B cell (primary cell): ENCODE measurements at places on chromosomes 1 and 21. TPM values are rescaled to one million over a fixed set of nuclear protein-coding genes. Genes with fewer than 3 reads are reported as not detected.

- no peaks in the 10 kb centered on the region for H3K27me3 ChIP-seq
- no peaks in the 10 kb centered on the region for H3K36me3 ChIP-seq
- H3K27ac ChIP-seq: no peak overlapping the region
- DNase-seq: no peak
- H3K4me3 ChIP-seq: no peak overlapping the region
- no peaks in the 10 kb centered on the region for H3K4me1 ChIP-seq
Measured at GRCh38 chr1:236982380-236982779, 21.9 kb downstream of the MT1HL1 start.

The TNN gene
- not detected in 2 replicates for total RNA-seq

GRCh38 chr1:59752556-59753414 is 62.0 kb upstream of the HOOK1 start:
- no peaks in the 10 kb centered on the region for H3K4me1 ChIP-seq
- H3K27ac ChIP-seq: no peak overlapping the region
- H3K36me3 ChIP-seq: no peaks in the 10 kb centered on the region
- H3K4me3 ChIP-seq: no peak overlapping the region
- DNase-seq: no peak

DNA sequence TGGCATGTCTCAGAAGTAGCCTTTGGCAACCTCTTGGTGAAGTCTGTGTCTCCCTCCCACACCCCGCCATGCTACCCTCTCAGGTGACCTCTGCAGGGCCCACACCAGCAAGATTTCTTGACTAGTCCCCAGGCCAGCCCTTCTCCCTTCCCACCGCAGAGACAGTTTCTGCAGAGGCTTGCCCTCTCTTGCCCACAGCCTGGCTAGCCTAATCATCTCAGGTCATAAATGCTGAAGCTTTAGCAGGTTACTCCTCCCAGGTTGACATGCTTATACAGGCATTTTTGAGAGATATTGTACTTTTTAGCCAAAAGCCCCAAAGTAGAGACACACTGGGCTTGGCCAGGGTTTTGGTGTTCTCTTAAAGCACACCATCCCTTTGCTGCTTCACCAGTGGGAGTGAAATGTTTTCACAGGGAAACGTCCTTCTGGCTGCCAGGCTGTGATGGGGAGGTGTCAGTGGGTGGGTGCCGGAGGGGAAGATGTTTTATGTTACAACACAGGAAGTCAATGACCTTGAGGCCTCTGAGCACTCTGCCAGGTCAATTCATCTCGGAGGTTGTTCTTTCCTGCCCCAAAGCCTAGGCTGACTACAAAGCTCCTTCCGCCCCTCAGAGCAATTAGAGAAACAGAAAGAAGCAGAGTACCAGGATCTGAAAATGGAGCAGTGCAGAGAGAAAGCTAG is 58.5 kb downstream of the STYXL2 start:
- H3K4me3 ChIP-seq: no peak overlapping the region
- H3K27me3 ChIP-seq: peaks cover 14% of the 10 kb centered on the region
- no peak for DNase-seq

DNA sequence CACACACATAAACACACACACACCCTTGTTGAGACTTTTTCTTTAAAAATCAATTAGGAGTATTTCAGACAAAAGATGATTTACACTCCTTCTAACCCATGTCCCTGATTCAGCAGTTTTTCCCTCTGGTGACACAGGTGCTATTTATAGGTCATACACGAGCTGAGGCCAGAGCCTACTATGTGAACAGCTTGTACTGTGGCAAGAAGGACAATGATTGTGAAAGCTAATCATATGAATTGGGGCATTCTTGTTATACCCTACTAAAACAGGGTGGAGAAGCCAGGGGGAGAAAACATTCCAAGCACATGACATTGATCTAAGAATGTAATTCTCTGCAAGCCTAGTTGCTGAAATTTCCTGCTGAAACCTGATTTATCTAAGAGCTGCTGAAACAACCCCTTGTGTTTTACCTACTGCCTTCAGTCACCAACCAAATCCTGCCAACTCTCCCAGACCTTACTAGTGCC is 60.3 kb downstream of the XCL1 start:
- no peak overlapping the region for H3K4me3 ChIP-seq
- no peaks in the 10 kb centered on the region for H3K36me3 ChIP-seq
- no peaks in the 10 kb centered on the region for H3K4me1 ChIP-seq
- H3K27ac ChIP-seq: no peak overlapping the region

- no peaks in the 10 kb centered on the region for H3K4me1 ChIP-seq
- no peak overlapping the region for H3K4me3 ChIP-seq
- peaks cover 5% of the 10 kb centered on the region for H3K27me3 ChIP-seq
Measured at GRCh38 chr1:21927533-21928237, 9.4 kb downstream of the HSPG2 start.

The EXTL1 gene
- total RNA-seq: 0.12 TPM in 2 replicates

DNA sequence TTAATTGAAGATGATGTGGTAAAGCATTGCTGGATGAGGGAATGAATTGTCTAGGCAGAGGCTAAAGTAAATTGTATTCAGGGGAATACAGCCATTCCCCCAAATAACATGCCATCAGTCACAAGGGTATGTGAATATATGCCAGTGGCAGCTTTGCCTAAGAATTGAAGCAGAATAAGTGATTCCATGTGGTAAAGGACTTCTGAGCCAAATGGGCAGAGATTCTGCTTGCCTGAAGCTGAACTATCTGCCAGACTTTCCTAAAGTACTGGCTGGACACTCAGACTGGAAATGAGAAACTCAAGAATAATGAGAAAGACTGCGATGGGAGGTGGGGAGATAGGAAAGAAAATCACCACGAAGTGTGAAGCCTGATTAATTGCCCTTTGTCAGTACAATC is 2.4 kb downstream of the LIX1L start:
- H3K36me3 ChIP-seq: peaks cover 1% of the 10 kb centered on the region
- no peak for DNase-seq
- H3K27ac ChIP-seq: no peak overlapping the region
- no peak overlapping the region for H3K4me3 ChIP-seq
- no peaks in the 10 kb centered on the region for H3K27me3 ChIP-seq
- peaks cover 39% of the 10 kb centered on the region for H3K4me1 ChIP-seq

GRCh38 chr1:230303069-230303468 is 123.1 kb downstream of the PGBD5 start:
- no peaks in the 10 kb centered on the region for H3K36me3 ChIP-seq
- H3K27me3 ChIP-seq: no peaks in the 10 kb centered on the region
- H3K4me1 ChIP-seq: peaks cover 37% of the 10 kb centered on the region

DNA sequence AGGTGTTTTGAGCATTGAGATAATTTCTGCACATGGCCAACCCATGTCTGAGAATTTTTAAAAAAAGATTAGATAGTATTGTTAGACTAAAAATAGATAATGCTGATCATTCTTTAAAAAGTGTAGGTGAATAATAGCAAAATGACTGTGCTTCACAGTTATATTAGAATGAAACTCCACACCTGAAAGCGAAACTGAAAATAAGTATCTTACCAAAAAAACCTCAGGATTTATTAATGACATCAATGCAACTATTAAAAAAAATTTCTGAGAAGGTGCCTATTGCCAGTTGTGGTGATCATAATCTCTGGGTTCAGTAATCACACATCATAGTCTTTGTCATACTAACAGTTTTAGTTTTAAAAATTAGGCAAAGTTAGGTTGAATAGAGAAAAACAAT is 36.5 kb downstream of the PLA2G4A start:
- no peaks in the 10 kb centered on the region for H3K36me3 ChIP-seq
- no peak overlapping the region for H3K27ac ChIP-seq
- H3K27me3 ChIP-seq: no peaks in the 10 kb centered on the region
- DNase-seq: no peak
- no peak overlapping the region for H3K4me3 ChIP-seq

GRCh38 chr1:10508511-10508951 is 33.8 kb downstream of the PEX14 start:
- no peaks in the 10 kb centered on the region for H3K27me3 ChIP-seq
- DNase-seq: no peak
- no peak overlapping the region for H3K4me3 ChIP-seq
- peaks cover 22% of the 10 kb centered on the region for H3K4me1 ChIP-seq
- no peaks in the 10 kb centered on the region for H3K36me3 ChIP-seq

DNA sequence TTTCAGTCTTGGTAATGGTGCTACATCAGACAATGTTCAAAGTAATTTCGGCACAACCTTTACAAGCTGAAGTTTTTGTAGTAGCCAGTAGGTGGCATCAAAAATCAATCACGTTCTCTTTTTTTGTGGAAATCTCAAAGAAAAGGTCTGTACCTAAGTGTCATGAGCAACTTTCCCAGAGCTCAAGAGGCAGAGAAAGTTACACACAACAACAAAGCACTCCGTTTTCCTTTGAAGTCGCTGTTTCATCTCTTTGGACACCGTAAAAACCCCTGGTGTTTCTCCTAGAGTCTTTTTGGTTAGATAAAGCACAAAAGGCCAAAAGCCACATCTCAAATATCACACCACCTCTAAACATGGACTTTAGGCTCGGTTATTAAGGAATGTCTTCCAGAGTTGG is 131.6 kb downstream of the LHX8 start:
- DNase-seq: peak; percentile 51
- no peaks in the 10 kb centered on the region for H3K36me3 ChIP-seq
- peaks cover 14% of the 10 kb centered on the region for H3K4me1 ChIP-seq
- no peak overlapping the region for H3K27ac ChIP-seq
- no peaks in the 10 kb centered on the region for H3K27me3 ChIP-seq

DNA sequence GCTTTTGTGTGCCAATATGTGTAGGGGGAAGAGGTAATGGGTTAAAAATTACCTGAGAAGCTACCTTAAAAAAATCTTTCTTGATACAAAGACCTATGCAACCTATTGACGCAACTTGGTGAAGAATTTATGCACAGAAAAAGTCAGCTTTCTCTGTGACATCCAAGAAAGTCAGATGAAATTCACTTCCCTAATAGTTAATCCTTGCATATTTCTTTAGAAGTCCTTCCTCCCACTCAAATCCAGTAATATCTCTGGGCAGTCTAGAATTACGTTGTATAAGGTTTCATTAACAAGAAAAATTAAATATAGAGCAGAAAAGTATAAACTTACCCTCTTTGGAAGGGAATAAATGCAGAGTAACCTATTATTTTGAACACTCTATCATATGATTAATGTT is 2.9 kb downstream of the UBAP2L start:
- H3K27me3 ChIP-seq: no peaks in the 10 kb centered on the region
- peaks cover 33% of the 10 kb centered on the region for H3K4me1 ChIP-seq
- no peak overlapping the region for H3K4me3 ChIP-seq
- peaks cover 5% of the 10 kb centered on the region for H3K36me3 ChIP-seq
- DNase-seq: no peak

GRCh38 chr1:115041654-115042053 is 12.0 kb downstream of the TSHB start:
- no peak for DNase-seq
- no peak overlapping the region for H3K4me3 ChIP-seq
- no peaks in the 10 kb centered on the region for H3K36me3 ChIP-seq
- no peaks in the 10 kb centered on the region for H3K27me3 ChIP-seq

The SVBP gene
- 21.9 and 23.2 TPM in 2 replicates for total RNA-seq

DNA sequence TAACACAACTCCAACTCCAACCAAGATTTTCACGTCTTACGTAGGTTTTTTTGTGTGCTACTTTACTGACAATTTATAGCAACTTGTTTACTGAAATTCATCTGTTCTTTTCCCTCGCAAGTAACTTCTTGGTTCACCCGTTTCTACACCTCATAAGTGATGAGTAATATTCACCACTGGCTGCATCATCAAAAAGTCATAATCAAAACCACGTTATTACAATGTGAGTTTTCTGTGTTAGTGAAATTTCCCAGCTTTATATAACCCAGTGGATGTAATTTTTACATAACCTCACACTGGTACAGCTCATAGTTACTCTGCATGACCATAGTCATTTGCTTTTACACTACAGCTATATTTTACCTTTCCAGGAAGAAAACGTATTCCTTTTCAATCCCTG is 401.1 kb upstream of the LYPLAL1 start:
- H3K27me3 ChIP-seq: no peaks in the 10 kb centered on the region
- no peak for DNase-seq
- H3K27ac ChIP-seq: no peak overlapping the region
- H3K4me3 ChIP-seq: no peak overlapping the region
- no peaks in the 10 kb centered on the region for H3K4me1 ChIP-seq
- no peaks in the 10 kb centered on the region for H3K36me3 ChIP-seq

The CCDC28B gene
- total RNA-seq: 7.8 and 10.2 TPM in 2 replicates

- no peaks in the 10 kb centered on the region for H3K4me1 ChIP-seq
- no peak overlapping the region for H3K27ac ChIP-seq
- peaks cover 2% of the 10 kb centered on the region for H3K27me3 ChIP-seq
- H3K36me3 ChIP-seq: no peaks in the 10 kb centered on the region
- DNase-seq: no peak
Measured at GRCh38 chr1:208499026-208499425, 254.8 kb upstream of the PLXNA2 start.

DNA sequence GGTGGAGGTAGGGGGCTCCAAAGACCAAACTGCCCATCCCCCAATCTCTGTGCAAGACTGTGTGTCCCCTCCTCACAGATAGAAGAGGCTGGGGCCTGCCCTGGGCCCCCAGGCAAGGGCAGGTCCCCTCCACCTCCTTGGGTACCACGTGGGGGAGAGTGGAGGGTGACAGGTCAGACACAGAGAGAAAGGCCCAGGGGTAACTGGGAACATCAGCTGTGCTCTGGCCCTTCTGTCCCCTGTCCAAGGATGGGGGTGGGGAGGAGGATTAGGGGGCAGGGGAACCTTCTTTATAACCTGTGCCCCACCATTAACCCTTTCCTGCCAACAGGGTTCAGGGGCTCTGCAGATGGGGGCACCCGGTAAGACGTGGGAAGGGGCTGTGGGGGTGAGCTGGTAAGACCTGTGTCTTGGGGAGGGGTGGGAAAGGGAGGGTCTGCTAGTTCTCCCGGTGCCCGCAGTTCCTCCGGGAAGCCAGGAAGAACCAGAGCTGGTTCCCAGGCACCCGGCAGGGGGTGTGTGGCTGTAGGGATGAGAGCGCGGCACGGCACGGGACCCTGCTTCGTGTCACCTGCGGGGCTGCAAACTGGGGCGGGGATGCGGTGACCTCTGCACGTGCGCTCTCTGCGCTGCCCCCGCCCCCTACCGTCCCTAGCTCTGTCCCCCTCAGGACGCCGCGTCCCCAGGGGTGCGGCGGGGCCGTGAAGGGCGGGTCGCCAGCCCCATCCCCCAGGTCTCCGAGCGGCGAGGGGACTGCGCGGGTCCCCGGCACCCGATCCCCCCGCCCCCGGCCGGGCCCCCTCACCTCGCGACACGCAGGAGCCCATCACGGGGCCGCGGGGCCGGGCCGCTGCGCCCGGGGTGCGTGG is 601 bp downstream of the FAM131C start:
- no peak overlapping the region for H3K27ac ChIP-seq
- peaks cover 37% of the 10 kb centered on the region for H3K27me3 ChIP-seq
- peaks cover 7% of the 10 kb centered on the region for H3K4me1 ChIP-seq
- no peak for DNase-seq
- H3K4me3 ChIP-seq: peak overlapping the region; percentile 50

DNA sequence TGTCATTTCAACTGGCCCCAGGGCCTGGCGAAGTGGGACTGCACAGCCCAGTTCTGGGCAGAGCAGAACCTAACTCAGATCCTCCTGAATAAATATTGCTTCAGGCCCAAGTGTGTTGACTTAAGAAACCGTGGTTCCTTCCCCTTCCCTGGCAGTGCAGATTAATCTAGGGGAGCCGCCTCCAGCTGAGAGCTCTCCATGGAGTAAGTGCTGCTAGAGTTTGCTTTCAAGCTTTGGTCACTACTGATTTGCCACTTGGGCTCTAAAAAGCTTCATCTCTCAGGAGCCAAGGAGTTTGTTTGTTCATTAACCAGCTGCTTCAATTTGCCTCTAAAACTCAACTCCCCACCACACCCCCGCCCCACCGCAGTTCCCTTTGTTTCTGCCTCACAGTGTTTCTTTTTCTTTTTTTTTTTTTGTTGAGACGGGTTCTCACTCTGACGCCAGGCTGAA is 112.1 kb downstream of the DTL start:
- no peak overlapping the region for H3K4me3 ChIP-seq
- no peaks in the 10 kb centered on the region for H3K27me3 ChIP-seq
- H3K4me1 ChIP-seq: no peaks in the 10 kb centered on the region
- DNase-seq: no peak
- no peak overlapping the region for H3K27ac ChIP-seq

The TBX19 gene
- 6.8 and 7.0 TPM in 2 replicates for total RNA-seq

The SEC16B gene
- total RNA-seq: 0.10 TPM in 1 of 2 replicates, not detected in the other

The IL10 gene
- 0.63 and 0.69 TPM in 2 replicates for total RNA-seq

The WLS gene
- total RNA-seq: not detected in 2 replicates
